Ecto neural progenitor cell (in vitro differentiated cells): ENCODE measurements at places on chromosomes 5 and 9.

DNA sequence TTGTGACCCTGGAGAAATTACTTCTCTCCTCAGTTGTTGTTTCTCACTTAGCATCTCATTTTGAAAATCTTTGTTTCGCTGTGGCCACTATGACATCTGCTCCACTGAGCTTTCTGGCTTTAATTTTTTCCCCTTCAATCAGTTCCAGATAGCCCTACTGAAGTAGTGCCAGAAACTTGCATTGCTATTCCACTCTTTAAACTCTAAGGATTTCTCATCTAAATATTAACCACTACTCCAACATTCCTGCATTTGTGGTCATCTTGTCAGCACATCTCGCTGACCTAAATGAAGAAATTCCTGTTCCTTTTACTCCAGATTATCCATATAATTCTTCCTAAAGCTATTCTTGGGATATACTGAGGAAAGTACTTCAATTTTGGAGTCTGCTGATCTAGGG, 15.3 kb upstream of the NOL6 start:
- no peak for DNase-seq

DNA sequence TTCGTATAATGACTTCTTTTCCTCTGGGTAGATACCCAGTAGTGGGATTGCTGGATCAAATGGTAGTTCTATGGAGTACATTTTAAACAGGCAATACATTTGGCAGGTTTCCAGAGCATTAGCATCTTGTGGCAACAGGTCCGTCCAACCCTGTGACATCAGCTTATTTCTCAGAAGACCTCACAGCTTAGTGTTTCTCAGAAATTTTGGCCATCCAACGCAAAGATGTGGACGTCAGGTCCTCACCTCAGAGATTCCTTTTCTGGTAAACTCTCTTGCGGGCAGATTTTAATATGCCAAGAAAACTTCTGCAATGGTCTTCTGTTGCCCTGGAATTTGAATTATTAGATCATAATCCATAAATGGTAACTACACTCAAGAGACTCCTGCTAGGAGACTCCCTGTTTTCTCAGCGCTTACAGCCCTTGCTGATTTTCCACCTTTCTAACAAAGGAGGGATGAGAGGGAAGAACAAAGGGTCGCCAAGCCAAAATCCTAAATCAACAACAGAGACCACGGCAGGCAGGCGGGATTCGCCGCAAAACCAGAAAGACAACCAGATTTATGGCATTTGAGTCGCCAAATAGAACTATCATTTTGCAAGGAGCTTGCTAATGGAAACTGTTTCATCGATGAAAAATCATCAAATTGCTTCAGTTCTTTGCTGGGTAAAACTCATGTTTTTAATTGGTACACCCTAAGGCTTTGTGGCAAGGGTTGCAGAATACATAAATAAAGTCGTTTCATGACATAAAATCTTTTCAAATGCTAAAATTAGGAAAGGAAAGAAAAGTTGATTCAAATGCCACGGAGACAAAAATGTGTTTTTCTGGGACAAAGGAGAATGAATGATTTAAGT, 34.1 kb upstream of the PLPP1 start:
- no peak for DNase-seq

GRCh38 chr5:174719793-174720611, 4.4 kb upstream of the MSX2 start:
- DNase-seq: peak; percentile 58

- no peak for DNase-seq
Observed at GRCh38 chr9:129401623-129402370, 219.1 kb downstream of the C9orf50 start.

- no peak for DNase-seq
Observed at GRCh38 chr5:94197970-94198369, 420.4 kb downstream of the KIAA0825 start.

DNA sequence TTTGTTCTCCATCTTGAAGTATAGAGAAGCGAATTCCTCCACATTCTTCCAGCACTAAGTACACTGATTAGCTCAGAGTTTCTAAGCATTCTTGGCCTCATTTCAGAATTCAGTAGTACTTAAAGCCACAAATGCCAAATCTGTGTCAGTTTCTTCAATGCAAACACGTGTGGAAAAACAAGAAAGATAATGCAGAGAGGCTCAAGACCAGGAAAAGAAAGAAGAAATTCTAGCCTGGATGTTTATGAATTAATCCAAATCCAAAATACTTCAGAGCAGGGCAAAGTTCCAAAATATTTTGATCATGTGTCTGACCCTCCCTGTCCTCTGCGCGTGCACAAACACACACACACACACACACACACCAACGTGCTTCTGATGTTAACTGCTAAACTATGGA, 457.6 kb downstream of the SLCO4C1 start:
- no peak for DNase-seq

- DNase-seq: no peak
Observed at GRCh38 chr5:103829585-103829984, 267.0 kb upstream of the NUDT12 start.

DNA sequence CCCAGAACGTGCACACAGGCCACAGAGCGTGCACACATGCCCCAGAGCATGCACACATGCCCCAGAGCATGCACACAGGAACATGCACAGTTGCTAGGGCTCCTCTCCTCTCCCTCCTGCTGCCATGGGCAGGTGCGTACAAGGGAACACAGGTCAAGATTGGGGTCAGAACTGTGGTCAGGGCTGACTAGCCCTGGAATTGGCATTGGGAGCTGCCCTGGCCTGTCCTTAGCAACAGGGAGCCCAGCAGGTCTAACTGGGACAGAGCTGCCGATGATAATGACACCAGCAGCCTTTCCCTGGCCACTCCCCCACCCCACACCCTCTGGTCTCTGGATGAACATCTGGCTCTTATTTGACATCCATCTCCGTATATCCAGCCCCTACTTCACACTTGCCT, 8.0 kb downstream of the PCDH1 start:
- peak; percentile 45 for DNase-seq

GRCh38 chr5:116361979-116362577, 212.5 kb downstream of the SEMA6A start:
- no peak for DNase-seq

DNA sequence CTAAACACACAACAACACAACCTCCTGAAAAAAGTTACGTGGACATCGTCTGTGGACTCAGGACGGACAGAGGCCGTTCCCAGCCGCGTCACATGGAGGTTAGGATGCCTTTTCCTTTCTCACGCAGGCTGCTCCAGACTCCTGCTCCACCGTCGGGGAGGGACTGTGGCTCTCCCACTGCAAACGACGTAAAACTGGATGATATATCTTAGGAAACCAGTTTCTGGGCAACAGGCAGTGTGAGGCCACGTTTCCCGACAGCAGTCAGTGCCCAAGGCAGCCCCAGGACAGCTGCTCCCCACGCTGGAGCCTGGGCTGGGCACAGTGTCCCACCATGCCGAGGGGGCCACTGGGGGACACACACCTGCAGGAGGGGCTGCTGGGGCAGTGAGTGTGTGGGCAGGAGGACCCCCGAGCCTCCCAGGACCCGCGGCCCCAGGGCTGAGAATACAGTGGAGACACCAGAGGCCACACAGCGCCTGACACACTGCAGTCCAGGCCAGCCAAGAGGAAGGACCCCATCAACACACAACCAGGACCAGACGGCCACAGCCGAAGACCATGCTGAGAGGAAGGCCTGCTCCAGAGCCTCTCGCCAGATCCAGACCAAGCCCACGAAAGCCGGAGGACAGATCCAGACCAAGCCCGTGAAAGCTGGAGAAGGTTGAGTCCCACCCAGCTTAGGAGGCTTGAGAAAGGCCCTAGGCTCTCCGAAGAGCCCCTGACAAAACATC, 26.2 kb downstream of the EXD3 start:
- no peak for DNase-seq

DNA sequence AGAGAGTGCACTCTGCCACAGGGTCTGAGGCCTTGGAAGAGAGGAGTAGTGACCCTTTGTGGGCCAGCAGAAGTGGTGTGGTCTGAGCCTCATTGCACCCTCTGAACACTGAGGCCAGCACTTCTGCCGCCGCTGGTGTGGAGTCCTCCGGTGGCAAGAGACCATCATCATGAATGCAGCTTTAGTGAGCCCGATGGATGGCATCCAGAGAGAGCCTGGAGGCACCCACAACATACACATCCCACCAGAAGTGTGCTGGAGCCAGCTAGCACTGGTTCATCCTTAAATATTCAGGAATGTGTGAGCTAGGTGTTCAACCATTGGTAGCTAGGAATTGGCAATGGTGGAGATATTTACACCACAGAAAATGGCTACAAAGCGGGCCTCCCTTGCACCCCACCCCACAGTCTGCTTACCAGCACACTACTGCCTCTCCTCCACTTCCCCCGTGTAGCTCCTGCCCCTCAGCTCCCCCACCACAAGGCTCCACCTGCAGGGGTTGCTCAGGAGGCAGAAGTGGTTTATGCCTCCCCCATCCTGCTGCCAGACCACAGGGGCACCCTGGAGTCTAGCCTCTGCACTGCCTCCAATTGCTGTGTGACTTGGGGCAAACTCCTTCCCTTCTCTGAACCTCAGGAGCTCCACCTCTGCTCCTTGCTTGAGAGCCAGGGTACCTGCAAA, 16.4 kb downstream of the SLC6A7 start:
- DNase-seq: no peak

GRCh38 chr5:147784146-147784987, 1.8 kb upstream of the JAKMIP2 start:
- DNase-seq: no peak

DNA sequence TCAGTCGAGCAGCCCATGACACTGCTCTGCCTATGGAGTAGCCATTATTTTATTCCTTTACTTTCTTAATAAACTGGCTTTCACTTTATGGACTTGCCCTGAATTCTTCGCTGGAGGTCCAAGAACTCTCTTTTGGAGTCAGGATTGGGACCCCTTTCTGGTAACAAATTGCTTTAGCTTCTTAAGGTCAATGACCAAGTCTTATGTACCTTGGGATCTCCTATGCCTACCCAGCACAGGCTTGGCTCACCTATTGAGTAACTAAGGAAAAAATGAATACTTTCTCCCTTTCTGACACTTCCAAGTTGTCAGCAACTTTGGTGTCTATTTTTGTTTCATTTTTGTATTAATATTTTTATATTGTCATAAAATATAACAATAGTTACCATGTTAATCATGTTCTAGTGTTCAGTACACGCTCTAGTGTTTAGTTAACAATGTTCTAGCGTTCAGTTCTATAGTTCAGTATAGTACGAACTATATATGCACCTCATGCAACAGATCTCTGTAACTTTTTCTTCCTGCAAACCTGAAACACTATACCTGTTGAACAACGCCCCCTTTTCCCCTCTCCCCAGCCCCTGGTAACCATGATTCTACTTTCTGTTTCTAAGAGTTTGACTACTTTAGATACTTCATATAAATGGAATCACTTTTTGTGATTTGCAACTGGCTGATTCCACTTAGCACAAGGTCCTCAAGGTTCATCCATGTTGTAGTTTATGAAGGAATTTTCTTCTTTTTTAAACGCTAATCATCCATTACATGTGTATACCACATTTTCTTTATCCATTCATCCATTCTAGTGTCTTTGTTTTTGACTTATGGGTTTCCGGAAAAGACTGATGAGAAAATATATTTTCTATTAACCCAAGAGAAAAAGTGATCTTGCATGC, 1.8 kb upstream of the RHOBTB3 start:
- DNase-seq: no peak

DNA sequence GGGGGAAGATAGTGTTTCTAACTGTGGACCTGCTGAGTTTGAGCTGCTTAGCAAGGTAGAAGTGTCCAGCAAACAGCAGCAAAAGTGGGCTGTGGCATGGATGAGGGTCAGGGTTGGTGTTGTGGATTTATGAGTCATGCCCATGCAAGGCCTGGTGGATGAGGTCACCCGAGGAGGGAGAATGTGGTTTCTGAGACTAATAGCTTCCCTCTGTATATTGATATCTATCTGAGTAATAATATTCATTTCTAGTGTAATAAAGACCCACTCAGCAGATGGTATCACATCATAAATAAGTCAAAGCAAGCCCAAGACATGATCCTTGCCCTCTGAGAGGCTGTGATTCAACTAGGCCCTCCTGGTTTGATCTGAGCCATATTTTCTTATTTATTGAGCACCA, 597.8 kb upstream of the CLINT1 start:
- DNase-seq: no peak

DNA sequence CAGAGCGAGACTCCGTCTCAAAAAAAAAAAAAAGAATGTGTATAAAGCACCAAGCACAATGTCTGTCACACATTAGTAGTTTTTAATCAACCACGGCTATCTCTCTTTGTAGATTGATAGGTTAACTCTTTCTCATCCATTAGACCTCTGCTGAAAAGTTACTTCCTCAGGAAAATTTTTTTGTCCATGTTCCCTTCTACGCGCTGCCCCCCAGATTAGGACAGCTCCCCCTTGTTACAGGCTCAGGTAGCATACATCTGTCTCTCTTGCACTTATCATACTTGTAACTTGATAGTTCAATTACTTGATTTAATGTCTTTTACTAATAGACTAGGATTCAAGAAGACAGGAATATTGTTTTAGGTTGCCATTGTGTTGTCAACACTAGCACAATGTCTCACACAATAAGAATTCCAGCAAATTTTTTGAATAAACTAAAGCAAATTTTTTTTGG, 1.5 kb downstream of the SPDL1 start:
- DNase-seq: no peak

DNA sequence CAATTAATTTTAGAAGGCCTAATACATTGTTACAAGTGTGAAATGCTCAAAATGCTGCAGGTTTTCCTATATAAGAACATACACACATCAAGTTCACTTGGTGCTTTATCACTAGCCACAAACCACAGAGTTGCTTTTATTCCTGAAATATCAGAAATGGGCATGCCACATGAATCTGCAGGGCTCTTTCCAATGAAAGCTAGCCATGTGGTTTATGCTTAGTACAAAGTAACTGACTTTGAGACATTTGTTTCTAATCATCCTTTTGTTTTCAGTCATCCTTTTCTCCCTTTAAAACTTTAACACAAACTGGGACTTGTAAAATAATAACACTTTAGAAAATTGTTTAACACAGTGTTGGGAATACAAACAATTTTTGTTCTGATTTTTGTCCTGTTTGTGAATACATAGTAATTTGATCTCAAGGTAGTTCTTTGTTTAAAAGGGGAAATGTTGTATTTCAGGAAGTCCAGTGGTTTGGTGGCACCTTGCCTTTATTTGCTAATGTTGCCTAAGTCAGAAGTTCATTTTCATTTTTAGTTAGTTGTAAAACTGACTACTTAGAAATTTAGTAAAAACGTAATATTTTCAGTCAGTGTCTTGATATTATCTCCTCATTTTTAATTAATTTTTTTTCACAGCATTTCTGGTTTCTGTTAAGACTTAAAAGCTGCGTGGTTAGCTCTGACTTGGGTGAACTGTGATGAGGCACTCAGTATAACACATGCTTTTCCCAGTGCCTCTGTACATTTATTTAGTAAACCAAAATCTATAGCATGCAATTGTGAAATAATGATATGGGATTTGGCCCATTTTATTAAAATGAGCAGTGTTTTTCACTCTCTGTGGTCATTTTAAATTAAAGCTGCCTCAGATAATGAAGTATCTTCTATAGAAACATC, 18.6 kb downstream of the PRDM6 start:
- DNase-seq: no peak
